ENCODE measurements at places on chromosomes 5 and 9.

DNA sequence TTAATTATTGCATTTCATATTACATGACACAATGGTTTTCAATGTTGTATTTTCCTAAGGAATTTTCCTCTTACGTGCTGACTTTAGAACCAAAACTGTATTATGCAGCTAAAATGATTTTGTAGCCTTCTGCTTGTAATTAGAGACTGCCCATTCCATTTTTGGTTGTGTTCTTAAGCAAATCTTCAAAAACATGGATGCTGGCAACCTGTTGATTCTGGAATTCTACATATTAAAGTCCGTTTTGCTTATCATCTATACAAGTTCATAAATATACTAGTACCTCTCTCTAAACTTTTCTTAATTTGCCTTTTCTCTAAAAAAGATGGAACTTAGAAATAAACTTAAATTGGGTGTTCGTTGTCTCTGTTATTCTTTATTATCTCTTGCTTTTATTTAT, 88.3 kb downstream of the NR3C1 start:
- no peak for DNase-seq

- no peak for DNase-seq
Measured at GRCh38 chr5:84715091-84715490, 330.4 kb upstream of the EDIL3 start.

GRCh38 chr9:136232969-136233368, 12.6 kb downstream of the QSOX2 start:
- DNase-seq: no peak

- peak; percentile 90 for DNase-seq
Measured at GRCh38 chr5:60943624-60944023, 1.2 kb downstream of the ERCC8 start.

DNA sequence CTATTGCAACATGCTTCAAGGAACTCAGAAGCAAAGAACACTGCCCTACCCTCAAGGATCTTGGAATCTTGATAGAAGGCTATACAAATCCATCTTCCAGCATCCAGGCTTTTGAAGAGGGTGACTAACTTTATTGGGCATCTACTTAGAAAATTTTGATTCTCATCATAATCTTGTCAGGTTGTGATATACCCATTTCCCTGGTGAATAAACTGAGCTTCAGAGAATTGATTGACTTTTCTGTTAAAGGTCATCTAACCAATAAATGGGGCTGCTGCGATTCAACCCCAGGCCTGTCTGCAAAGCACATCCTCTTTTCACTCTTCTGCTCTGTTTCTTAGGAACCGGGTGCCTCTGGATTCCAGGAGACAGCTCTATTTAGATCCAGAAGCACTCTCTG, 19.9 kb upstream of the INSYN2B start:
- no peak for DNase-seq

GRCh38 chr5:56534102-56534829, 281.1 kb upstream of the MAP3K1 start:
- no peak for DNase-seq

DNA sequence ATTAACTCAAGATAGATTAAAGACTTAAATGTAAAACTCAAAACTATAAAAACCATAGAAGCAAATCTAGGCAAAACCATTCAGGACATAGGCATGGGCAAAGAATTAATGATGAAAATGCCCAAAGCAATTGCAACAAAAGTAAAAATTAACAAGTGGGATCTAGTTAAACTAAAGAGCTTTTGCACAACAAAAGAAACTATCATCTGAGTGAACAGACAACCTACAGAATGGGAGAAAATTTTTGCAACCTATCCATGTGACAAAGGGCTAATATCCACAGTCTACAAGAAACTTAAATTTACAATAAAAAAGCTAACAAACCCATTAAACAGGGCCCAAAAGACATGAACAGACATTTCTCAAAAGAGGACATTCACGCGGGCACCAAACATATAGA, 34.4 kb upstream of the ZFAND5 start:
- no peak for DNase-seq

DNA sequence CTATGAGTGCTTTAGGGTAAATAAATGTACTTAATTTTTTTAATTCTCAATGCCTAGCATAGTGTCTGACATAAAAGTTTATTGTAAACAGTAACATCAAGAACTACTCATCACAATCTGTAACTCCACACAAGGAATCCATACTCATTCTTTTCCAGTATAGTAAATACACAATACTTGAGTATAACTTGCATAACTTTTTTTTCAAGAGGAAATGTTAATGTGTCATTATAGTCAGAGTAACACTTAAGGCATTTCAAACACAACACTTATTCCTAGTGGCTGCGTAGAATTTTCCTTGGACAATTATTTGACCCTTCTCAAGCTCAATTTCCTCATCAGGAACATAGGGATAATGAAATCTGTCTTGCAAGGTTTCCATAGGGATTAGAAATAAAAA, 584.3 kb downstream of the CAAP1 start:
- DNase-seq: no peak

DNA sequence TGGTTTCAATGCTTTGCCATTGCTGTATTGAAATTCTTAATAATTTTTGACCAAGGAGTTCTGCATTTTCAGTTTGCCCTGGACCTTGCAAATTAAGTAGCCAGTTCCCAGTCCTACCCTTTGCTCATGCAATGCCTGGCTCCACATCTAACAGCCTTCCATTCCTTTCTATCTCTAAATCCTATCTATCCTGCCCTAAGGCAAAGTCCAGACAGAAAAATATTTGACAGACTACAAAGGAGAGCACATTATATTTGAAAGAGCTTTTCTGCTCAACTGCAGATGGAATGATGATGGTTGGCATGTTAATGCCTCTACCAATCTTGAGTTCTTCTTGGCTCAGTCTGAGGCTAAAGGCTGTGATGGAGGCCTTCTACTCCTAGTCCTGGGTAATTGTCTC, 15.5 kb downstream of the SLC22A4 start:
- DNase-seq: no peak

GRCh38 chr5:107655831-107656230, 14.9 kb downstream of the EFNA5 start:
- DNase-seq: no peak

GRCh38 chr5:68960961-68961360, 132.9 kb upstream of the SLC30A5 start:
- DNase-seq: no peak

DNA sequence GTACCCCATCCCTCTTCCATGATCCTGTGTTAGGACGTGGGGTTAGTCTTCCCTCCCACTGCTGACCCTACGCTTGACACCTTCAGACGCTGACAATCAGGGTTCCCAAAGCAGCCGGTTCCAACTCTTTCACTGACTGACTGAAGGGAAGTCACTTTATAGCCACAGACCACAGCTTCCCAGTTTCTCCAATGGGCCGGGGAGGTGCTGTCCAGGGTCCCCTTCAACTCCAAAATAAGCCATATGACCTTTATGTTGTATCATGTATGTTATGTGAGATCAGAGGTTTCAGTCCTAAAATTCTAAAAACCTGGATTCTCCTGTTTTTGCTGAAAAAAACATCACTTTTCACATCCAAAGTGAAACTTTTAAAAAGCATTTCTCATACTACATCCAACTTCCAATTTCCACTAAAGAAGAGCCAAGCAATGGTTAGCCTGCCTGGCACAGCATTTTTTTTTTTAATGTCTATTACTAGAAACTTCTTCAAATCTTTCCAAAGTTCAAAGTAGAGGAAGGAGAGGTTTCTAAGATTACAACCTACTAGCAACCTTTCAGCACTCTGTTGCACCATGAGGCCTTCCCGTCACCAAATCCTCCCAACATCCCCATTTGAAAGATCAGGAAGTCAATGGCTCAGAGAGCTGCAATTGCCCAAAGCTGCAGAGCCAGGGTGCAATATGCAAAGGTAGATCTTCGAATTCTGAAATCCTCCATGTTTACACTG, 5.2 kb downstream of the EPB41L4B start:
- no peak for DNase-seq

DNA sequence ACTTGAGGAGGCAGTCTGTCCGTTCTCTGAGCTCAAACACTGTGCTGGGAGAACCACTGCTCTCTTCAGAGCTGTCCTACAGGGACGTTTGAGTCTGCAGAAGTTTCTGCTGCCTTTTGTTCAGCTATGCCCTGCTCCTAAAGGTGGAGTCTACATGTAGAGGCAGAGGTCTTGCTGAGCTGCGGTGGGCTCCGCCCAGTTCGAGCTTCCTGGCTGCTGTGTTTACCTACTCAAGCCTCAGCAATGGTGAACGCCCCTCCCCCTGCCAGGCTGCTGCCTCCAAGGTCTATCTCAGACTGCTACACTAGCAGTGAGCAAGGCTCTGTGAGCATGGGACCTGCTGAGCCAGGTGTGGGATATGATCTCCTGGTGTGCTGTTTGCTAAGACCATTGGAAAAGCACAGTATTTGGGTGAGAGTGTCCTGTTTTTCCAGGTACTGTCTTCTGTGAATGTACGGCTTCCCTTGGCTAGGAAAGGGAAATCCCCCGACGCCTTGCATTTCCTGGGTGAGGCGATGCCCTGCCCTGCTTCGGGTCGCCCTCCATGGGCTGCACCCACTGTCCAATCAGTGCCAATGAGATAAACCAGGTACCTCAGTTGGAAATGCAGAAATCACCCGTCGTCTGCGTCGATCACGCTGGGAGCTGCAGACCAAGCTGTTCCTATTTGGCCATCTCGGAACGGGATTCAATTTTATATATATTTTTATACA, 58.5 kb downstream of the CNTRL start:
- no peak for DNase-seq

DNA sequence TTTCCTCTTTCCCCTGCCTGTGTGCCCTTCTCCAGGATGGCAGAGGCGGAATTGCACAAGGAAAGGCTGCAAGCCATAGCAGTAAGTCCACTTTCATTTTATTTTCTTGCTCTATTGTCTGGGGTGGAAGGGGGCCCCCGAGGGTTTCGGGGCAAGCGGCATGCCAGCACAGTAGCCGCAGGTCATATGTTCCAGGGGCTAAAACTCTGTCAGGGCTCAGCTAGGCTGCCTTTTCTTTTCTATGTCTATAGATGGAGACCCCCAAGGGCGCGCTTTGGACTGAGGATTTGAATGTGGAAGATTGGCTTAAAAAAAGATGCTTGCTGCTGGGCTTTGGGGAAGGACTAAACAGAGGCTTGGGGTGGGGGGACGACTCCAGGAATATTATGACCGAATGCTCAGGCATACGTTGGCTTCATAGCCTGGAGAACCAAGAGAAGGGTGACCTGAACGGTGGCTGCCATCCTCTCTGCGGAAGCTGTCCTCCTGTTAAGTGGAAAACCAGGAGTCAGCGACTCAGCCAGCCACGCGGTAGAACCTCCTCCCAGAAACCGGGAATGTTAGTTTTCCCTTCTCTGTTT, 545 bp downstream of the PALM2AKAP2 start:
- no peak for DNase-seq

DNA sequence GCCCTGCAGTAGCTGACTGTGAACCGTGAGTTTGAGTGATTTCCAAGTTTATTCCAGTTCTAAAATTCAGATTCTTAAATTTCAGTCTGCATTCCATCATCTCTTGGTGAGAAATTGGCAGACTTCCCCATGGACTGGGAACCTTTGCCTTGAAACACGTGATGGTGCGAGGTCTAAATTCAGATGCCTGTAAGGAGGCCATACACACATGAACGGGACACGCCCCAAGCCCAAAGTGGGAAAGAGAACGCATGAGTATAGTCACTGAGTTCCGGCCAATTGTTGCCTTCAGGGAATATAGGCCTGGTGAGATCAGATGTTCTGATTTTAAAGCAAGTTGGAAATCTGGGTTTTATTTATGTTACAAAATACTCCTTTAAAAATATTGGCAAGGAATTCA, 1084.4 kb upstream of the WWC1 start:
- no peak for DNase-seq

- no peak for DNase-seq
Measured at GRCh38 chr5:26903469-26903868, 134.9 kb downstream of the CDH9 start.

DNA sequence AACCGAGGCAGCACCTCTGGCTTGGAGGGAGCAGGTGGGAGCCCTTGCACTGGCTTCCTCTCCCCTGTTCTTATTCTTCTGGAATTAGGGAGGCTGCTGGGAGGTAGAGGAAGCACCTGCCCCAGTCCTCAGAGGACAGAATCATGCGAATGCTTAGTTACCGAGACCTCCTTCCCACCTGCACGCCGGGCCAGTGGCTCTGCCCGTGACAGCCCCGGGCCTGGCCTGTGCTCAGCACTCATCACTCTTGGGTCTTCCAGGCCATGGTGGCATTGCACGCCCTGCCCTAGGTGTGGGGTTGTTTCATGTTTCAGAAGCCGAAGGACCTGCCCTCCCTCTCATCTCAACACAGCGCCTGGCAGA, 45.3 kb upstream of the NKD2 start:
- no peak for DNase-seq

GRCh38 chr5:61245486-61245885, 83.2 kb upstream of the SMIM15 start:
- no peak for DNase-seq

DNA sequence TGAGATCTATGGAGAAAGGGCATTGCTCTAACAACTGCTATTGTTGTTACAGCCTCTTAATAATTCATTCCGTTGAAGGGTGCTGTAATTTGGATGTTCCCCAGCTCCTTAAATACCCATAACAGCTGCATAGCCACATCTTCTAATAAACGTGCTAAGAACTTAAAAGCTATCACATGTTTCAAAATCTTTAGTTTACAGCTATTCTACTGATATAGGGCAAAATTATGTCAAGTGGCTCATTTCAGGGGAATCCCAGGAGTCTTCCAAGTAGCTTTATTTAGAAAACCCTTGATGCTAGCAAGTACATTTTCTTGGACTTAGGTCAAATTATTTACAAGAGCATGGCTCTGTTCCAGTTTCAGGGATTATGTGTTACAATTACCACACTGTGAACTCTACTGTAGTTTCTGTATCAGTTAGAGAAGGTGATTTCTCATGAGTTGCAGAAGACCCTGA, 990.4 kb upstream of the ACO1 start:
- DNase-seq: no peak

DNA sequence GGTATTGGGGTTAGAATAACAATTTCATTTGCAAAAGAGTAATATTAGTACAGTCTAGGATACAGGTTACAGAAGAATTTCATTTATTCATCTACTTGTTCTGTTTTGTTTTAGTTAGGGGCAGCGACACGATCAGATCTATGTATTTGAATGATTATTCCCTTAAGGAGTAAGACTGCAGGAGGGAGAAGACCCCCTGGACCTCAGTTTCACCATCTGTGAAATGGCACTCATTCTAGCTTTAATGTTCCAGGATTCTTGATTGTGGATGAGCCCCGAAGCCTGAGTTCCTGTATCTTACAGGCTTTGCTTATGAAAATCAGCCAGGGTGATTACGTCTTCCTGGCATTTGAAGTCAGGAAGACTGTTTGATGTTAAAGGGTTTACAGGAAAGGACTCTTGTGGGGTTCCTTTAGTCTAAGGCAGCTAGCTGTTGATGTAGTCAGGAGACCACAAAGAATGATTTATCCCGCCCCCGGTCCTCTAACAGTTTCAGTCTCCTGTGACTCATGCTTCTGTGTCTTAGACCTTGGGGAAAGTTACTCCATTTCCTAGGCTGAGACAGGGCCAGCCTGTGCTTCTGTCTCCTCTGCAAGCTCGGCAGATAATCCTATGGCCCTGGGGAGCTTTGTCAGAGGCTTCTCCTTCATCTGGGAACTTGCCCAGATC, 11.5 kb downstream of the SMIM3 start:
- peak; percentile 92 for DNase-seq

Measured in CD14-positive monocyte (primary cell).